ENCODE measurements at places on chromosomes 3 and 15.

DNA sequence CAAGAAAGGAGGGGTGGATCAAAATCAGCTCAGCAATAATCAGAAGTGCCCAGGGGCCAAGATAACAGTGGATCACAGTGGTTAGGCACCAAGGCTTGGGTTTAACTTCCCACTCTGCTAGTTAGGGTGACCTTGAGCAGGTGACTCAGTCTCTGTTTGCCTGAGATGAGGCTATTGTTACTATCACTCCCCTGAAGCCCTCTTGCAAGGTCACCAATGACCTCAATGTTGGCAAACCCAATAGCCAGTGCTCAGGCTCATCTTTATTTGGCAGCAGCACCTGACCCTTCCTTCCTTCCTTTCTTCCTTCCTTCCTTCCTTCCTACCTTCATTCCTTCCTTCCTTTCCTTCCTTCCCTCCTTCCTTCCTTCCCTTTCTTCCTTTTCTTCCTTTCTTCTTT is 102.4 kb upstream of the HACD2 start:
- no peak for DNase-seq

GRCh38 chr3:141151439-141151838 is 80.2 kb upstream of the PXYLP1 start:
- DNase-seq, result no peak

GRCh38 chr15:91866971-91867372 is 13.5 kb downstream of the SLCO3A1 start:
- DNase-seq, result no peak

GRCh38 chr3:152060701-152061100 is 187.3 kb downstream of the SUCNR1 start:
- no peak for DNase-seq

GRCh38 chr15:63943829-63944680 is 102.2 kb downstream of the DAPK2 start:
- DNase-seq, result no peak

DNA sequence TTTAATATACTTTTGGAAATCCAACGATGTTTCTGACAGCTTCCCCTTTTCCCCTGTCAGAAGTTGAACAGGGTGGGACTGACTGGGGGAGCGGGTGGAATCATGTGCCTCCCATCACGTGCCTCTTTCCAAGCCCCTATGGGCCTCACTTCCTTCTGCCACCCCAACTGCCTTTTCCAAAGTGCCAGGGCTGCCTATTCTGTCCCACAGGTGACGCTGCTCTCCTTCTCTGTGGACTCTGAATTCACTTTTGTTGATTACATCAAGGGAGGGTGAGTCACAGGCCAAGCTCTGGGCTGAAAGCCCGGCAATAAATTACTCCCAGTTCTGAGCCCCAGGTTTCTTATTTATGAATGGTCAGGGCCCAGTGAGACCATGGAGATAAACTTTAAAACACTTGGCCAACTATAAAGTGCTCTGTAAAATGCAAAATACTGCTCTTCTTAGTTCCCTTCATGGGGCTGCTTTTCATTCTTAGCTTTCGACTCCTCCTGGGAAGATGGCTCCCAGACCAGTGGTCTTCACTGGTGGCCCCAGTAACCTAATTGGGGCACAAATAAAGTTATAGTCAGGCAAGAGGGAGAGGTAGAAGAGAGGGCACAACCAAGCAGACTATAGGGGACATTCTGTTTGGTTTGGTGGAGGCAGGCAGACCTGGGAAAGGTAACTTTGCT is 12.3 kb downstream of the CPNE9 start:
- DNase-seq, result peak; percentile 30

DNA sequence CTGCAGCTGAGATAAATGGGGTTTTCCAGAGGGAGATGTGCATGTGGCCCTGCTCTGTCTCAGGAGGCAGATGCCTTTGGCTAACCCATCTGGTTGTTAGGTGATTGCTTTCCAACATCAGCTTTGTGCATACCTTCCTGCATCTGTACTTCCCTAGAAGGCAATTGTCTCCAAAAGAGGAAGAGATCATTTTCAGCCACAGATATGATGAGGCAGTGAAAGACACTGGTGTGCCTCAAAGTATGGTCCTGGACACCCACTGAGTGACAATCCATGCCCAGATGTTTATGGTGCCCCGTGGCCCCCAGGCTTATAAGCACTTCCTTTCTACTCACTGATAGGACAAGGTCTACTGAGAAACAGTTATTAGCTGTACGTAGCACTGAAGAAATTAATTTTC is 117.5 kb upstream of the NR2F2 start:
- DNase-seq, result no peak

DNA sequence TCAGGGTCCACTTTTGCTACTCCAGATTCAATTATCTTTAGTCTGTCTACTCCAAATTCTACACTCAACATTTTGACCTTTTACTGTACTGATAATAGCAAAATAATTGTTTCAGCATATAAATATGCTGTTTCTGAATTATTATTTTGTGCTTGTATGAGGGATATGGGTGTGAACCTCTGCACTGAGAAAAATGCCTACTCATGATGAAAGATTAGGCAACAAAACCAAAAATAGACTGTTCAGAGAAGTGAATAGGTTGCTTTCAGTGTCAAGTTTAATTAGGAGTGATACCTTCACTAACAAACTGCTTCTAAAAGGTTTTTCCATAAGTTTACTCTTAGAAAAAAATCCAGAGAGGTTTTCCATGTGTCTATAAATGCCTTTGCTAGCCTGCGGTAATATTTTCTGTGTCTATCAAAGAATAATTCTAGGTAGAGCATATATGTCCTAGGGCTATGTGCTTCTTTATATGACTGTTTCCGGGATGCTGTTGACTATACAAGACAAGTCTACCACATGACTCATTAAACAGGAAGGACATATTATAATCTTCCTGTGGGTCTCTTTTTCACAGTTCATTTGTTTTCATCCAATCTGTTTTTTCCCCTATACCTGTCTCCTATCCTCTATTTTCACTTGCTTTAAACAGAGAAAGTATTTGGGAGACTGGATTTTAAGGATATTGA is 218.5 kb upstream of the TTC14 start:
- no peak for DNase-seq

DNA sequence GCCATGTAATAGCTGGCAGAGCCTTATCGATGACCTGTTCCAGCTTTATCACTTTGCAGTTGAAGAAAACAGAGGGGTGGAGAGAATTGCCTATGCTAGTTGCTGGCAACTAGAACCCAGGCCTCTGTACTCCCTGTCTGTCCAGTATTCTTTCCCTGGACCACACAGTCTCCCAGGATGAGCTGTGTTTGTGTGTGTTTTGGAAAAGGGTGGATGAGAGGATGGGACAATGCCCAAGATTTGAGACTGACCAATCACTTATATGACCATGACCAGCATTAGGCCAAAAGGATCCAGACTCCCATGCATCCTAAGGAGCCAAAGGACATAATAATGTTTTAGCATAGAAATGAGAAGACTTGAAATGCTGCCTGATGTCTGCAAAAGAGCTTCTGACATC is 102.6 kb downstream of the CD200R1L start:
- no peak for DNase-seq

DNA sequence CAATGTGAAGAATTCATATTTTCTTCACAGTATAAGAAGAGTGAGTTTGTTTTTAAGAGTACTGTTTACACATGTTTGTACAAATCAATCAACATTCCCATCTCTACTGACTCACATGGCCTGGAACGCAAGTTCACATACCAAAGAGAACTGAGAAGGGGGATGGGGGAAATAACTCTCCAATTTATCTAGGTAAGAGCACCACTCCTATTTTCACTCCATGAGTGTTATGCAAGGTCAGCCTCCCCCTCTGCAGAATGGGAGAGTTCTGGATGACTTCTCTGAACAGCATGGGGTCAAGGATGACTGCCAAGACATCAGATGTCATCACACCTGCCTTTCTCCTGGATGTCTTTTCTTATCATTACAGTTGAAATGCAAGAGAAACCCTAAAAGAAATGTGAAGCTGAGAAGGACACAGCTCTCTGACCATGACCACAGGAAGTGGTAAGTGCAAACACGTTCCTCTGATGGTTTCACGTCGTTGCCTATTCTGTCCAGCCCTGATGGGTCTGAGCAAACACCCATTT is 95.2 kb downstream of the SEMA6D start:
- no peak for DNase-seq

- DNase-seq, result no peak
These were observed 314.2 kb downstream of the CLSTN2 start for GRCh38 chr3:140249188-140249587.

- no peak for DNase-seq
These were observed 89.4 kb downstream of the EDEM1 start for GRCh38 chr3:5276934-5277333.

DNA sequence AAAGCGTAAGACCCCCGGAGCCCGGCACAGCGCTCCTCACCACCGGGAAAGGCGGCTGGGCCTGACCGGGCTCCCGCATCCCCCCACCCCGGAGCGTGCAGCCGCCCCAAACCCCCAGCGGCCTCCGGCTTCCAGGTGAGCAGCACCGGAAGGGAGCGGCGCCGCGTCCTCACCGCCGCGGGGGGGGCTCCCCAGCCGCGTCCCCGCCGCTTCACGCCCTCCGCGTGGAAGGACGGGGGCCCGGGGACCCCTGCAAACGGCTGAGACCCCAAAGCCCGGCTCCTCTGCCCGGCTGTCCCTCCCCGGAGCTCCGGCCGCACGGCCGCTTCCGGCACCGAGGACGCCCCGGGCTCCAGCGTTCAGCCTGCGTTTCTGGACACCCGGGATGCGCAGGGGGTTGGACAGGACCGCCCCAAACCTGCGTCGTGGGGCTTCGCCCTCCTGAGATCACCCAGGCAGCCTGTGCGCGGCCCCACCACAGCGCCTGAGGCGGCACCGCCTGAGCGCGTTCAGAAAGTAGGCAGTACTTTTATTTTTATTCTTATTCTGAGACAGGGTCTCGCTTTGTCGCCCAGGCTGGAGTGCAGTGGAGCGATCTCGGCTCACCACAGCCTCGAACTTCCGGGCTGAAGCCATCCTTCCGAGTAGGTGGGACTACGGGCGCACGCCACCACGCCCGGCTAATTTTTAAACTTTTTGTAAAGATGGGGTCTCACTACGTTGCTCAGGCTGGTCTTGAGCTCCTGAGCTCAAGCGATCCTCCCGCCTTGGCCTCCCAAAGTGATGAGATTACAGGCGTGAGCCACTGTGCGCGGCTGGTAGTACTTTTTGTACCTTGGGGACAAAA is 51.6 kb upstream of the BLM start:
- peak; percentile 21 for DNase-seq

GRCh38 chr3:189353318-189353965 is 181.7 kb downstream of the TPRG1 start:
- DNase-seq, result no peak

GRCh38 chr3:137039570-137039969 is 81.8 kb downstream of the IL20RB start:
- no peak for DNase-seq

DNA sequence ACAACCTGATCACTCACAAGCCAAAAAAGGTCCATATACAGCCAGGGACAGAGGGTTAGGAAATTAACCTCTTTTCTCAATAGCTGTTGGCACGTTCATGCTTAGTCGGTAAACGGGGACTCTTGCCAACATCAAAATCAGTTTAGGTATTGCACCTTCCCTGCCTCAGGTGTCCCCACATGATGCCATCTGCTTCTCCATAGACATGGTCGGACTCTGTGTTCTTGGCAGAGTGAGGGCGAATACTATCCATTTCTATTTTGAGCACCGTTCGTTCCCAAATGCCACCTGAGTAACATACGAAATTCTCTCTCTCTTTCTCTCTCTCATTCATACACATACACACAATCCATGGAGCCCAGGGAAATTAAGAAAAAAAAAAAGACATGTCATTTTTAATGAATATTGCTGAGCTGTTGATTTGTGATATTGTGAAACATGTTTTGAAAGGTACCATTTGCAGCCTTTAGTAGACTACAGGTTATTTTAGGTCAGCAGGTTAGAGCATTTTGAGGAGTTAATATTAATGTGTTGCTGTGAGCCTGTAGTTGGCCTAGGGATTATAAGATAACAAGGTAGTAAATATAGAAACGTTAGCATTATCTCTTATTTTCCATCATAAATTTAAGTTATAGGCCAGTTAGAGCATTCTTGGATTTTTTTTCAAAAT is 78.5 kb downstream of the GHSR start:
- DNase-seq, result no peak

DNA sequence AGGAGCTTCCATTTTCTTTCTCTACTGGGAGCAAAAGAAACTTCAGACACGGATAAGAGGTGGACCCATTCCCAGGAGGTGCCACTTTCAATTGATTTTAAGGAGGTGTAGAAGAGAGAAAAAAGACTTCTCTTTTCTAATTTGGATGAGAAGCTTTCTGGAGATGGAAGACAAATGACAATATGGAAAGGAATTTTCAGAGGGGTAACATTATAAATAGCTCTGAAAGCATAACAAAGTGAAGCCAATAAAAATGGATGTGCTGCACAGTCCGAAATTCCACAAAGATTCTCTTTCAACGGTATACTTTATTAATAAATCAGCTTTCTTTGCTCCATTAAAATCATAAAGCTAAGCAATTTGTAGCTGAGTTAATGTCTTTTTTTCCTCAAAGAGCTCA is 607.2 kb upstream of the MDFIC2 start:
- no peak for DNase-seq

GRCh38 chr15:93862791-93863190 is 368.6 kb upstream of the MCTP2 start:
- no peak for DNase-seq

DNA sequence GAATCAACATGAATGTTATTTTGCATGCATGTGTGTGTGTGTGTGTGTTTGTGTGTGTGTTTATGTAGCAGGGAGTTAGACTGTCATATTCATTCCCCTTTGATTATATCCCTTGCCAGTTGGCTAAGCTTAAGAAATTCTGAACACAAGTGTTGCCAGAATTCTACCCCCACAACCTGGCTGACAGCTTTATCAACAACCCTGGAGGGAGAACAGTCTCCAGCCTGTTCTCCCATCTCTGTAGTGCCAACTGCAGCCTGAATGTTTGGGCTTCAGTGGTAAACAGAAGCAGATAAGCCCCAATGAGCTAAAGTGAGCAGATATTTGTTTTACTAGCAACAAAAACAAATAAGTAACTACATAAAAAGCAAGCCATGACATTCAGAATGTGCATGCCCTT is 162.6 kb upstream of the ABI3BP start:
- DNase-seq, result no peak

DNA sequence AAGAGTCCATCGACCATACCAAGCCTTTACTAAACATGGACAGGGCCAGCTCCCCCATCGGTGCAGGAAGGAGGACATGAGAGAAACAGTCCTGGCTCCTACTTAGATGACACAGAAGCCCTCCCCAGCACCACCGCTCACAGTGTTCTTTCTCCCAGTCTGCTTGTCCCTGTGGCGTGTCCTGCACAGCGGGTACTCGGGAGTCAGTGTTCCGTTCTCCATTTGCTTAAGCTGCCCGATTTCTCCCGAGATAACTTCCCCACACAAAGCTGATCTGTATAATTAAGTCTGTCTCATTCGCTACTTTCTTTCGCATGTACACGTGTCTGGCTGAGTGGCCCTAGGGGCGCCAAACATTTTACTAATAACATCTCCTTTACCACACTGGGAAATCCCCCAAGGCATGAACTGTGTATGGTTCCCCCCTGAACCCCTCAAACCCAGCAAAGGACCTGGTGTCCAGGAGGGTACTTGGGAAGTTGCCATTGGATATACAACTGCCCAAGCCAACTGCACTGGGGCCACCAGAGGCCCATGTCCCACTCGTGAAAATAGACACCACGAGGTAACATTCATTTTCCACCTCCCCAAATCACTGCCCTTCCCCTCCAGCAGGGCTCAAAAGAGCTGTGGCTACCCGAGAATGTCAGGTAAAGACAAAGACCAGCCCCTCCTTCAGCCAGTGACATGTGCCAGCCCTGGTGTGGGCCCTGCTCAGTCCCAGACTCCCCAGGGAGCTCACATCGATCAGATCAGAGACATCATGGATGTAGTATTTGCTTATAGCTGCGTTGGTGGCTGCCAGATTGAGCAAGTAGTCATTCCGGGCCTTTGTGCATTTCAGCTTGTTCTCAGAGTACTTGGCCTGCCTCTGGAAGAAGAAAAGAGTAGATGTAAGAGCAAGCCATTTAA is 96.5 kb upstream of the RAD18 start:
- no peak for DNase-seq
